ENCODE measurements at places on chromosomes 5 and 9.

DNA sequence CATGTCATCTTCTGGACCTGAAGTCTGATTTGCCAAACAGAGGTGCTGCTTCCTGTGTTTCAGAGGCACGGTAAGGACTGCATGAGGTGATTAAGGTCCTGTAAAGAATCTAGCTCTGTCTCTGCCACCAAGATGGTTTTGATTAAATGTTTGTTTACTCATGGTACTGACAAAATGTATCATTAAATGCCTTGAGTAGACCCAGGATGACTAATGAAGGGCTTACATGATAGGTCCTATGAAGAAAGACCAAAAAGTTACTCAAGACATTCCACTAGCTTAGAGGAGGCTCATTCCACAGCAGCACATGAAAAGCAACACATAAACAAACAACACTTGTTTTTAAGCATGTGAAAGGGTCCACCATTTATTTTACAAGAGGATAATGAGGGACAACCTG lies 100.9 kb downstream of the BOD1 start:
- no peak for DNase-seq

DNA sequence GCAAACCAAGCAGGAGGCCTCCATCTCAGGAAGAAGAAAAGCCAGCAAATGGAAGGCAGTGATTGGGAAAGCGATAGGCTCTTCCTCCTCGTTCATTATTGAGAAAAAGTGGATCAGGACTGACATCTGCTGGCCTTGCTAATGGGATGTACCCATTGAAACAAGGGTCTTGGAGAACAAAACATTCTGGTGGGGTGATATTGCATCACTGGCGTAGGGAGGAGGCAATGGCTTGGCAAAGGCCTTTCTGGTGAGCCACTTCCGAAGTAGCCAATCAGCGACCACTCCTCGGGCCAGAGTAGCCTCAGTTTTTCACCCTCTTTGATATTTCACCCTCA lies 86.7 kb upstream of the NFIB start:
- no peak for DNase-seq

DNA sequence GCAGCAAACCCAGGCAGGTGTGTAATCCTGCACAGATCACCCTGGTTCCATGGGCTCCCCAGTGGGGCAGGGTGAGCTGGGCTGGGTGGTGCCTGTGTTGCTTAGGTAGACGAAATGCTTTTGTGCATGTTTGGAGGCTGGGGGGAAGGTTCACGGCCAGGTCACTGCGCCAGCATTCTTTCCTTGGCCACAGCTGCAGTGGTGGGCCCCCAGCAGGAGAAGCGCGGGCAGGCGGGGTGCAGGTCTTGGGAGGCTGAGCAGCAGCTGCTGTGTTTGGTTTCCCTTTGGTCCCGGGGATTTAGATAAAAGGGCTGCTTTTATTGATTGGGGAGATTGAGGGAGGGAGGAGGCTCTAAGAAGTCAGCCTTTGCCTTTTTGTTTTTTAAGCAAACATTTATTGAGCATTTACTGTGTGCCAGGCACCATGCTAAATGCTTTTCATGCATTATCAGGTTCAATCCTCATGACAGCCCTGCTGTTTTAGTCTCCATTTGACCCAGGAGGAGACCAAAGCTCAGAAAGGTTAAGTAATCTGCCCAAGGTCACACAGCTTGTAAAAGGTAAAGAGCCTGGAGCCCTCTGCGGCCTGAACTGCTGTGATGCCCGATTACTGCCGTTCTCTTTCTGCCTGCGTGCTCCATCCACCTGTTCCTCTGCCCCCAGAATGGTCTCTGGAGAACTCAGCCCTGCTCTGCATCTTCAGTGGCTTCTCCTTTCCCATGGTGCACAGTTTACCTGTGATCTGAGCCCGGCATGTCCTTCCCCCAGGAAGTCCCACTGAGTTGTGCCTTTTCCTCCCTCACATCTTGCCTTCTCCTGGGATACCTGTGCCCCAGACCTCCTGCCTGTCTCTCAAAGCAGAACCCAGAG lies 94.4 kb downstream of the MACROH2A1 start:
- no peak for DNase-seq

- DNase-seq: no peak
These were observed 76.5 kb upstream of the IL7R start for GRCh38 chr5:35780236-35780635.

DNA sequence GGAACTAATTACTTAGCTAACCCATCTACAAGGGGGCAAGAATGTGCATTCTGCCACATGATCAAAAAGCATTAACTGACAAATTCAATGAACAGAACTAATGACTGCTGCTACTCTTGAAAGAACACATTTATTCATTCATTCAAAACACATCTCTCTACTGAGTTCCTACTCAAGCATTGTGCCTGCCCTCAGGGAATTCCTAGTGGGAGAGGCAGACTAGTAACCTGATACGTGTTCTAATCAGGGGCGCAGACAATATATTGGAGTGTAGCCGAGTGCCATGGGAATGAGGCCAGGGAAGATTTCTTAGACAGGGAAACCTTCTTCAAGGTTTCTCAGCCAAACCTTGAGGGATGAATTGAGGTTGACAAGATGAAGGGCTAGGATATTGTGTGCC lies 56.7 kb upstream of the PAPPA start:
- no peak for DNase-seq

DNA sequence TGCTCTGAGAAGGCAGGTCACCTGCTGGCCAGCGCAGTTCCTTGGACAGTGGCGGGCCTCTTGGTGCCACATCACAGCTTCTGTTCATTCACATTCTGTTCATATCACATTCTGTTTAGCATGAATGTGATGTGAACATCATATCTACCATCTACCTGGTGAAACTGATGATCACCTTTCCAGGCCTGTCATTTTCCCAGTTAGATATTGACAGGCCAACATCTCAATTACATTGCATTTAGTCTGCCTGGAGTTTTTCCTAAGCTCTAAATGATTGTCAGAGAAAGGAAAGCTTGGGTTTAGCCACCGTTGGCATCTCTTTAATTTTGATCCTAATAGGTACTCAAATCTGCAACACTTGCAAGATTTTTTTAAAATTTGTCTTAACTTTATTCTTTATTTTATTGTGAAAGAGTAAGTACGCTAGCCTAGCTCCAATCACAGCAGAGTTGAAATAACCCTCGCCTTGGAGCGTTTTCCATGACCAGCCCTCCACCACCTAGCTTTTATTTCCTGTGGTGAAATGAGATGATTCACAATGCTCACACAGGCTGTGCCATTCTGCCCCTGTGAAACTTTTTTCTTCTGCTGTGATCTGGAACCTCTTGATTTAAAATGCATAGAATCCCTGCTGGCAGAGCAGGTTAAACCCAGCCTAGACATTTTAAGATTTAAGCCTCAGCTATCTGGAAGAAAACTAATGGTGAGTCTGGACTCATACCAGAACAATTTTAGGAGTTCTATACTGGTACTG lies 225.0 kb downstream of the ESM1 start:
- DNase-seq: no peak

GRCh38 chr5:32278406-32278805 lies 34.3 kb downstream of the MTMR12 start:
- DNase-seq: no peak

DNA sequence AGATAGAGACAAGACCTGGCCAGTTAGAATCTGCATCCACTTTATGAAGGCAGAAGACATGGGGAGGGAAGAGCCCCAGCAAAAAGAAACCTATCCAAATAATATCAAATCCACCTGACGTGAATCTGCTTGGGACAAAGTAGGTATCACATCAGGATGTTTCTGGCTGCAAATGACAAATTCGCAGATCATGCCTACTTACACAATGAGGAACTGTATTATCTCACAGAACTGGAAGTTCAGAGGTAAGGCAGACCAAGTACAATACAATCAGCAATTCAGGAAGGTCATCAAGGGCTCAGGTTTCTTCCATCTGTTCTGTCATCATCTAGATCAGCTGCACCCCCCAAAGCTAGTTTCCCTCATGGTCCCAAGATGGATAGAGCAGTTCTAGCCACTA lies 13.2 kb upstream of the NR4A3 start:
- DNase-seq: no peak

GRCh38 chr9:87109851-87110250 lies 162.5 kb upstream of the GAS1 start:
- DNase-seq: no peak

DNA sequence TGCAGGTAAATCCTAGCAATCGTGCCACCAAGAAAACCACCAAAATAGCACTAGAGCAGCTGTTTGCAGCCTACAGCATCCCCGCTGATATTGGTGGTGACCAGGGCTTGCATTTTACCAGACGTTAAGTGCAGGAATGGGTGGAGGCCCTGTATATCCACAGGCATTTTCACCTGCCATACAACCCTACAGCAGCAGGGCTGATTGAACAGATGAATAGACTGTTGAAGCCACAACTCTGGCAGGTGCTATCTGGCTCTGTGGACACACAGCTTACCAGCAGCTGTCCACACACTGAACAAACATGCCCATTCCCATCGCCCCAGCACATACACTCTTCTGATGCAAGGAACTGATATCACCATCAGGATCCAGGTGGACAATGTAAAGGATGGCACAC lies 154.5 kb upstream of the APC start:
- DNase-seq: no peak

DNA sequence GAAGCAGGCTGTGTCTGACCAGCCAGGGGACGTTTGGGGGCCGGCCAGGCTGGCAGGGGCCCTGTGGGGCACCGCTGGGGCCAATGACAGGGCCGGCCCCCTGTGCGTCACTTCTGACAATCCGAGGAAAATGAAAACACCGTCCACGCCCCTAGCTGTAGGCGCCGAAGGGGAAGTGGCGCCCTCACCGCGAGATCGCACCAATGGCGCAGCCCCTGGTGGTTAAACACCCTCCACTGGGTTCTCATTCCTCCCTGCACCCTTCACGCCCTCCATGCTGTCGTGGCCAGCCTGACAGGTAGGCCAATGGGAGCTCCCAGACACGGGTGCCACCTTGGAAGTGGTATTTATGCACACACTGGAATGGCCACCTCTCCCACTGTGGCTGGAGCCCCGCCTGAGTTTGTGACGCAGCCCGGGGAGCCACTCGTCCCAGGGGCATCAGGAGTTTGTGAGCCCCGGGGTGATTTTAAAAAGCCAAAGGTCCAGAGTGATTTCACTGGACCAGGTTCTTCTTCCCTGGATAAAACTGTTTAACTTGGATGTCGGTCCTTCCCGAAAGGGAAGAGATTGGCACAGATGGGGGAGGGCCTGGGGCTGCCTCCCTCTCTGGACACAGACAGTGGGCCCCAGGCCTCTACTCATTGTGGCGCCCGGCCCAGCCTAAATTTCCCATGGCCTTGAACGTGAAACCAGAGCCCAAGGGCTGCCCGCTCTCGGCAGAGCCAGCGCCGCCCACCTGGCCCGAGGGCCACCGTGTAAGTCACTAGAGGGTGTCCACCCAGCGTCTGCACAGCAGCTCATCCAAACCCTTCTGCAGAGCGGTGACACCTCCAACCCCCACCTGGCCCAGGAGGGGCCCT lies 49.7 kb downstream of the NKD2 start:
- no peak for DNase-seq

- DNase-seq: no peak
These were observed 2.7 kb upstream of the PDGFRB start for GRCh38 chr5:150158170-150158949.

GRCh38 chr9:134589748-134590147 lies 51.9 kb upstream of the COL5A1 start:
- DNase-seq: no peak

DNA sequence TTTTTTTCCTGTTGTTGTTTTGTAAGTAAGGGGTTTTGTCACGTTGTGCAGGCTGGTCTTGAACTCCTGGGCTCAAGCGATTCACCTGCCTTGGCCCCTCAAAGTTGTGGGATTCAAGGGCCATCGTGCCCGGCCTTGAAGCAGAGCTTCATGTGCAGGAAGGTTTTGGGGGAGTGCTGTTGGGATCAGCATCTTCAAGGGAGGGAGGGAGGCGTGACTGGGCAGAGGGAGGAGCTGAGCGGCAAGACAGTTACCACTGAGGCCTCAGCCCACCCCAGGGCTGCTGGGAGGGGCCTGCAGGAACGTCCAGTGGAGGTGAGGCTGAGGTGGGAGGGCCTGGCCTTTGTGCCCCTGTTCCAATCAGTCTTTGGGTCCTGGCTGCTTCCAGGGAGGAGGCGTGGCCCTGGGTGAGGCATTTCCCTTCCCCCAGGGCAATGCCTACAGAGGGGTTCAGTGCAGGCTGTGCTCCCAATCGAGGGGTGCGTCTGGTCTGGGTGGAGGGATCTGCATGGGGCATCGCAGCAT lies 21.4 kb downstream of the OR2V1 start:
- no peak for DNase-seq

DNA sequence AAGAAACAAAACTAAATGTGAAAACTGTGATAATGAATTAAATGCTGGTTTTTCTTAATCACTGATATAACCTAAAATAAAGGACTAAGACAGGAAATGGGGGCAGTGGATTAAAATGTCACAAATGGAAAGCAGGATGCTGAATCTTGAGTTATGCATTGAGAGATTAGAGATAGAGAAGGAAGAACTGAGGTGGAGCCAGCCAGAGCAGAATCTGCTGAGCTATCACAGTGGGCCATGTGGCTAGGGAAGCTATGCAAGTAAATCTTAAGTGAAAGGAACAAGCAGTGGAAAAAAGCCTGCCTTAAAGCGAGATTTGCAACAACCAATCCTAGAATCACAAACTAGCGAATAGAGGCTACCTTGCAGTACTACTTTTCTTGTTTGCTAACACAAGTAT lies 188.5 kb upstream of the RASA1 start:
- DNase-seq: no peak

DNA sequence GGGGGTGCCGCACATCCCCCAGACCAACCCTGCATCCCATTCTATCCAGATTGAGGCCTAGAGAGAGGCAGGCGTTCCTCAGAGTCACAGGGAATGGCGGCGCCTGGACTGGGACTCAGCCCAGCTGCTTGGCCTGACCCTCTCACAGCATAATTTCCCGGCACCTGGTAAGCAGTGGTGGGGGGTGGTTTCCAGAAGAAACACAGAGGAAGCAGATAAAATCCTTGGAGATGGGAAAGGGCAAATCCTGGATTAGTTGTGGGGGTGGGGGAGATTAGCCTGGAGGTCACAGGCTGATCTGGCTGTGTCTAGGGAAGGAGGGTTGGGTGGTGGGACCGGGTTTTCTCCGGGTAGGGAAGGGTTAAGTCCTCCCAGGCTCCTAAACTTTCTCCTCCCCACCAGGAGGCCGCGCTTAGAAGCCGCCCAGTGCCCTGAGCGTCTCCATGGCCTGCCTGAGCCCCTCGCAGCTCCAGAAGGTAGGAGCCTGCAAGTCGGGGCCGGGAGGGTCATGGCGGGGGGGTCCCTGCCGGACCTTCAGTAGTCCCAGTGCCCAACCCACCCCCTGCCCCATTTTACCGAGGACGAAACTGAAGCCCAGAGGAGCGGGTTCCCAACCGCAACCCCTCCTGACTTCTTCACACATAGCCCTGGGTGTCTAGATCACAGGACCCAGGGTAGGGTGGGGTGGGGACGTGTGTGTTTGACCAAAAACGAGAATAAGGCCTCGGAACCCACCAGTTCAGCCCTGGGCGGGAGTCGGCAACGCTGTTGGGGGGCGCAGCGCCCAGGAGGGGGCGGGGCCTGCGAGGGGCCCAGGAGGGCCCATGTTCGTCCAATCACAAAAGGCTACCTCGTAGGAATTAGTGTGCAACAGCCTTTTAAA lies 1.3 kb downstream of the PHYHD1 start:
- no peak for DNase-seq

GRCh38 chr5:132457371-132458225 lies 33.0 kb downstream of the IRF1 start:
- DNase-seq: no peak

- no peak for DNase-seq
These were observed 416.5 kb downstream of the MLLT3 start for GRCh38 chr9:20205821-20206220.

GRCh38 chr5:6347165-6347564 lies 31.2 kb downstream of the MED10 start:
- no peak for DNase-seq

- no peak for DNase-seq
These were observed 97.6 kb upstream of the LHFPL2 start for GRCh38 chr5:78746021-78746770.

GRCh38 chr5:149406979-149407306 lies 27.9 kb upstream of the IL17B start:
- DNase-seq: no peak
